ENCODE measurements at places on chromosomes 2 and 18. TPM values are rescaled to one million over a fixed set of nuclear protein-coding genes. Genes with fewer than 3 reads are reported as not detected.

Gene CTLA4
- 3.1 TPM for total RNA-seq

Gene CRYBA2
- not detected for total RNA-seq

Gene CD207
- total RNA-seq = 0.74 TPM

GRCh38 chr18:35387152-35387571 lies 10.0 kb upstream of the ZNF396 start:
- no peak for DNase-seq
- no peaks in the 10 kb centered on the region for H3K27me3 ChIP-seq
- H3K4me3 ChIP-seq = no peak overlapping the region

DNA sequence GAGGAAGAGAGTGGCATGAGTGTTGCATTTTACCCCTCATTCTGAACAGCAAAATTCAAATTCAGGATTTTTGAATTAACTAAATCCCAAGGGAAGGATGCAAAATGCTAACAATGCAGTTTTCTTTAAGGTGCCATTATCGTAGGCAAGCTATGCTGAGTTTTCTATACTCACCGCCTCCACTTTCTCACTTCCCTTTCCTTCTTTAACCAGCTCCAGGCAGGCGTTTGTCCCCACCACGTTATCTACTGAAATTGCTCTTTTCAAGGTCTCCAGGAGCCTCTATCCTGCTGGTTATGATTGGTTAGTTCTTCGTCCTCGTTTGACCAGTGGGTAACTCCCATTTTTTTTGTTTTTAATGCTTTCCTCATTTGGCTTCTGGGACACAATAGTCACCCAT lies 1.8 kb upstream of the CPO start:
- H3K4me3 ChIP-seq = no peak overlapping the region
- H3K27ac ChIP-seq = no peak overlapping the region
- H3K27me3 ChIP-seq = no peaks in the 10 kb centered on the region
- H3K36me3 ChIP-seq = no peaks in the 10 kb centered on the region
- H3K4me1 ChIP-seq = no peaks in the 10 kb centered on the region

DNA sequence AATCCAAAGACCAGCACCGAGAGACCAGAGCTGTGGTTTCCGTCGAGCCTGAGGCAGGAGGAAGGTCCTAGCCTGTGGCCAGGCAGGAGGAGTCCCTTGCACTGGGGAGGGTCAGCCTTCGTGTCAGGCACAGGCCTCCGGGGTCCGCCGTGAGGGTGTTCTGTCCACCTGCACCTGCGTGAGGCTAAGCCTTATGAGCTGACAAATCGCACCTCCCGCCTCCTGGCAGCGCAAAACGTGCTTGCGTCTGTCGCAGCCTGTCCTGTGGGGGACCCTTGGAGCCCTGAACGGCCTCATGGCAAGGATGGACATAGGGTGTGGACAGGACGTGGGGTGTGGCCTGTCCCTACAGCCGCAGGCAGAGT lies 73.3 kb downstream of the KCNG2 start:
- DNase-seq = no peak
- no peaks in the 10 kb centered on the region for H3K27me3 ChIP-seq
- no peak overlapping the region for H3K27ac ChIP-seq
- no peak overlapping the region for H3K4me3 ChIP-seq
- no peaks in the 10 kb centered on the region for H3K36me3 ChIP-seq

DNA sequence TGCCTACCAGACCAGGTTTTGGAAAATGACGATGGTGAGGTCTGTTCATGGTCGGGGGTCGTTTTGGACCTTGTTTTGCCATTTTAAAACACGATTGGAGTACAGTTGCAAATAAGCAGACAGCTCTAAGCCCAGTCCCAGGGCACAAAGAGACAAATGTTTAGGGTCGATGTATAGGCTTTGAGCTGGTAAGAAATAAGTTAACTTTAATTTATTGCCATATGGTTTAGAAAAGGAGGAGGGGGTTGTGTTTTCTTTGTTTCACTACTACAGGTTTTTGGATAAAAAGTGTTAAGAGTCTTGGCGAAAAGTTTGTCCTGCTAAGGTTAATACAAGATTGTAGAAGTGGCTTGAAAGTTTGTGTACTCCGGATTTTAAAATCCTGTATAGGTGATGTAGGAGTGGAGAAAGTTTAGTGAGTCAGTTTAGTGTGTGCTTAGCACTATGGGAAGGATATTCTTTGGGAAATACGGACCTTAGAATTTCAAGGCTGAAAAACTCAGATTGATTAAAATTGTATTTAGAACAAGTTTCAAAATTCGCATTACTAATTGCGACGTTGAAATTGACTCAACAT lies 1.3 kb downstream of the KCMF1 start:
- DNase-seq = no peak
- no peaks in the 10 kb centered on the region for H3K36me3 ChIP-seq
- no peaks in the 10 kb centered on the region for H3K27me3 ChIP-seq

GRCh38 chr2:240840435-240841060 lies 20.5 kb upstream of the KIF1A start:
- no peaks in the 10 kb centered on the region for H3K4me1 ChIP-seq
- no peaks in the 10 kb centered on the region for H3K27me3 ChIP-seq
- H3K4me3 ChIP-seq = no peak overlapping the region
- DNase-seq = peak; percentile 47
- H3K36me3 ChIP-seq = no peaks in the 10 kb centered on the region

DNA sequence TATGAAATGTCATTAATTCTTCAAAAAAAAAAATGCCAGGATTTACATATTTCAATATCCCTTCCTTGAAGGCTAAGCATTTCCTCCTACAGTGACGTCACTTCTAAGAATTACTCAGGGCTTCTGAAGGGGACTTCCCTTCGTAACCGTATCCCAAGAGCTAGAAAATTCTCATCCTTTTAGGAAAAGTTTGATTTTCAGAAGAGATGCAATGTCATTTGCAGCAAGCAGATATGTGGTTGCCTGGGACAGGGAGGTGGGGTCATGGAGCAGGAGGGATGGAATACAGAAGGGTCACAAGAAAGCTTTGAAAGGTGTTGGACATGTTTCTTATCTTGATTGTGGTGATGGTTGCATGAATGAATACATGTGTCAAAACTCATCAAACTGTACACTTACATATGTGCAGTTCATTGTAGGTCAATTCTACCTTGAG lies 97.0 kb upstream of the ATL2 start:
- H3K4me3 ChIP-seq = no peak overlapping the region
- no peak for DNase-seq
- H3K36me3 ChIP-seq = no peaks in the 10 kb centered on the region
- no peaks in the 10 kb centered on the region for H3K27me3 ChIP-seq

- no peak overlapping the region for H3K27ac ChIP-seq
- no peak for DNase-seq
- no peaks in the 10 kb centered on the region for H3K27me3 ChIP-seq
- no peaks in the 10 kb centered on the region for H3K36me3 ChIP-seq
- H3K4me3 ChIP-seq = no peak overlapping the region
- H3K4me1 ChIP-seq = no peaks in the 10 kb centered on the region
Observed at GRCh38 chr2:48122166-48122565, 215.9 kb upstream of the FBXO11 start.

GRCh38 chr2:164747783-164748433 lies 93.7 kb downstream of the COBLL1 start:
- no peak for DNase-seq
- no peak overlapping the region for H3K27ac ChIP-seq
- H3K36me3 ChIP-seq = no peaks in the 10 kb centered on the region
- H3K4me3 ChIP-seq = no peak overlapping the region

DNA sequence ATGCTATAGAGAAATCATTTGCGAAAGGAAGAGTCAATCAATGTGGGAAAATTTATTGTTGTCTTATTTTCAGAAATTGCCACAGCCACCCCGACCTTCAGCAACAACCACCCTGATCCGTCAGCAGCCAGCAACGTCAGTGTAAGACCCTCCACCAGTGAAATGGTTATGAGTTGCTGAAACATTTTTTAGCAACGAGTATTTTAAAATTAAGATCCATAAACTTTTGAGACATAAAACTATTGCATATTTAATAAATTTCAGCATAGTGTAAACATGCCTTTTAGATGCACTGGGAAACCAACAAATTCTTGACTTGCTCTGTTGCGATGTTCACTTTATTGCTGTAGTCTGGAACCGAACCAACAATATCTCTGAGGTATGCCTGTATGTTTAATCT lies 887.9 kb downstream of the DCDC2C start:
- H3K4me3 ChIP-seq = no peak overlapping the region
- no peak overlapping the region for H3K27ac ChIP-seq
- no peak for DNase-seq

- no peaks in the 10 kb centered on the region for H3K36me3 ChIP-seq
- DNase-seq = no peak
- H3K4me3 ChIP-seq = no peak overlapping the region
- no peak overlapping the region for H3K27ac ChIP-seq
- no peaks in the 10 kb centered on the region for H3K27me3 ChIP-seq
Observed at GRCh38 chr2:206955253-206955652, 15.9 kb downstream of the CPO start.

GRCh38 chr2:151486053-151486452 lies 76.4 kb downstream of the RIF1 start:
- H3K36me3 ChIP-seq = peaks cover 26% of the 10 kb centered on the region
- H3K27ac ChIP-seq = no peak overlapping the region
- no peak overlapping the region for H3K4me3 ChIP-seq
- no peaks in the 10 kb centered on the region for H3K4me1 ChIP-seq
- DNase-seq = no peak
- no peaks in the 10 kb centered on the region for H3K27me3 ChIP-seq
